ENCODE measurements at places on chromosomes 7 and 10.

DNA sequence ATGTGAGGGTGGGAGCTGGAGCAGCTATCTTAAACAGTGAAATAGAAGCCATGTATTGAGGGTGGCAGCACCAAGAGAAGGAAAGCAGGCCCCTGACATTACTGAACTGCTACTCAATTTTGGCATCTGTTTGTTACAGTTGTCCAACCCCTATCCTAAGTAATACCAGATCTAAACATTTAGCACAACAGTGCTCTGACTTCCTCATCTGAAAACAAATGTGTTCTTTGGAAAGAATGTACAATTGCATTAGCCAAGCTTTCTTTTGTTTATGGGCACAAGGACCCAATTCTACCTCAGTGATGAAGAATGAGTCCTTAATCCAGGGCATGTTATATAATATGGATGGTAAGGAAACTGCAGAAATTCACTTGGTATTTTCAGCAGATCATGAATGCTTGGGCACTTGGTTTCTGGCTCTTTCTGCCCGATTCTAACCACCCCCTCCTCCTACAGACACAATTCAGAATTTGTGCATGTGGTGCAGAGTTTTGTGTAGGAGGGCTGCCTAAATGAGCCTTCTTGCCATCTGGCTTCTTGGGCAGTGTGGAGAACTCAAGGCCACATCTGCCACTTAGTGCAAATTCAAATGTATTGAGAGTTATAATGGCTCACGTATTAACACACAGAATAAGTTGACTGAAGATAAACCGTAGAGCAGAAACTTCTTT, 36.9 kb upstream of the KMT2E start:
- DNase-seq: no peak

DNA sequence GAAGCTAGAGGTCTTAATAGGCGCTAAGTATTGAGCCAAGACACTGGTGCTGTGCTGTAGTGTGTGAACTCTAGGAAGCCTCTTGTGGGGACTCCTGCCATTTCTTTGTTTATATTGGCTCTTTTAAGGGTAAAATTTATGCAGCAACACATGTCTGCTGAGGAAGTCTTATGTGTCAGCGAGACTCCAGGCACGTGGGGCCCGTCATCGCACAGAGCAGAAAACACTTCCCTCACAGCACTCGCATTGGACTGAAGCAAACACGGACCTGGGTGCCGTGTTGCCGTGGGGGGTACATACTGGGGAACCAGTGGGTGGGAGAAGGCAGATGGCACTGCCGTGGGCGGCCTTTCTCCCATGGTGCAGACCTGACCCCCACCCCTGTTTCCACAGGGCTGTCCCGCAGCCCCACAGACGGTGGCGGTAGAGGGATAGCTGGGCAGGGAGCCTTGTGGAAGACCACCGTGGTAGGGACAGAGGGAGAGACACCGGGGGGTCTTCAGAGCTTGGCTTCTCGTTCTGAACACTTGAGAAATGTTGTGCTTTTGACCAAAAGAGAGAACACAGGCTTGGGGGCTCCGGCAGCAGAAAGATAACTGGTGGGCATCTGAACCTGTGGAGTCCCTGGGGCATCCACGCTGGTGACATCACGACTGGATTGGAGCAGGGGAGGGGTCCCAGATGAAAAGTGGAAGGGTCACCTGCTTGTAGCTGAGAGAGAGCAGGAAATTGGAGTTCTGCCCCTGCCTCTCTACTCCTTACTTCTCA, 284.7 kb upstream of the SHH start:
- no peak for DNase-seq

- no peak for DNase-seq
Measured at GRCh38 chr10:4596951-4597350, 229.1 kb upstream of the AKR1E2 start.

DNA sequence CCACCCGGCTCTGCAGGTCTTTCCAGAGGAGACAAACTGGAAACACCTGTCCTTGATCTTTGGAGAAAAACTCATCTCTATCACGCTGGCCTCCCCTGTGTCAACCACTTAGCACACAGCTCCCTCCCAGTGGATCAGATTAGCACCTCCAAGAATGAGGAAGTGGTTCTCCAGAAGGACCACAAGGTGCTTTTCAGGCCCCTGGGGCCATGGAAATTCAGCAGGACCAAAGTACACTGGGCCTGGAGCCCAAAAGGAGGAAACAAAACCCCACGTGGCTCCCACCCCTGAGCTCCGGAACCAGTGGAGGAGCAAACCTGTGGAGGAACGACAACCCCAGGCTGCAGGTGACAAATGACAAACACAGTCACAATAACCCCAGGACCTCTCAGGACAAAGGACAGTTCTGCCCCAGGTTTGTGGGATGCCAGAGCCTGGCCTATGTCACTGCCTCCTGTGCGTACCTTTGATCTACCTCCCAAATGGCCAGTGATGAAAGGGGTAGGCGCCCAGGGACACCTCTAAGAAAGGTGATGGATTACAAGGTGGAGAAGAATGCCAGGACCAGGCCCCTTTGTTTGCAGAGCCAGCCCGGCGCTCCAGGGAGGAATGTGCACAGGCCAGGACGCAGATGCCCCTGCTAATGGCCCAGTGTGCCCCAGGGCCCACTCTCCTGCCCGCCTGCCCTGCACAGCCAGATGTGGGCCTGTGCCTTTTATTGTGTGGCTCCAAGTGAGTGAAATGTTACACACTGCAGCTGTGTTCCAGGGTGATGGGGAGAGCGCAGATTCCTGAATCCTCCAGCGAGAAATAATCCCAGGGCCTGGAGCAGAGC, 5.7 kb downstream of the TNS3 start:
- DNase-seq: no peak

Data from H54 (cell line).